ENCODE measurements at places on chromosomes 13 and 19.
A peak's percentile ranks its signal among the peaks of the same experiment; 100 is the strongest.

GRCh38 chr19:43842007-43842406 lies 14.9 kb downstream of the ZNF283 start:
- DNase-seq, result no peak

DNA sequence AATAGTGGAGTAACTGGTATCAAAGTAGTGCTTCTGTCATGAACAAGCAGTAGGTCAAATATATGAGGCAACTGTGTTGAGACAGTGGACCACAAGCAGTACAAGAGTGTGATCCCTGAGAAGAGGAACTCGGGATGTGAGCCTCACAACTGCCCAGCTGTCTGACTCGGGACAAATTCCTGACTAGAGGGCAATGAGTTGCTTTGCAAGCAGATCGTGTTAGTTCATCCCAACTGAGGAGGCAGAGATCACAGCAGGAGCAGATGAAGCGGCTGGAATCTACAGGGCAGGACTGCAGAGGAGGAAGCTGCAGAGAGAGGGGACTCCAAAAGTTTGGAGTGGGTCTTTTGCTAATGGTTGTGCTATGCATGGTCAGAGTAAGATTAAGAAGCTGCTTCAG lies 741.1 kb downstream of the DIAPH3 start:
- no peak for DNase-seq

DNA sequence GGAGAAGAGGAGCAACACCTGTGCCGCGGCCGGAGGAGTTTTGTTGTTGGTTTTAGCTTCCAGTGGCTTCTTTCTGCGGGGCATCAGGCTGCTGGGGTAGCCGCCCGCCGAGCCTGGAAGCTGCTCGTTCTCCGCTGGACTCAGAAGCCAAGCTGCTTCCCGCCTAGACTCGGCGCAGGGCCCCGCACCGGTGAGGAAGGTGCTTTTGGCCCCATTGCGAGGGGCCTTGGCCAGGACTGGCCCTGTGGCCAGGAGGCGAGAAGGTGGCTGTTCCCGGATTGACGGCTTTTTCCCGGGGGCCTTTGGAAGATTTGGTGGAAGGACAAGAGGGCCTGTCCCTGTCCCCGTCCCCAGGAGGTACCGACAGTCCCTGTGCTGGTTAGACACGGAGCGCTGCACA lies 28.8 kb downstream of the CERS1 start:
- DNase-seq, result no peak

DNA sequence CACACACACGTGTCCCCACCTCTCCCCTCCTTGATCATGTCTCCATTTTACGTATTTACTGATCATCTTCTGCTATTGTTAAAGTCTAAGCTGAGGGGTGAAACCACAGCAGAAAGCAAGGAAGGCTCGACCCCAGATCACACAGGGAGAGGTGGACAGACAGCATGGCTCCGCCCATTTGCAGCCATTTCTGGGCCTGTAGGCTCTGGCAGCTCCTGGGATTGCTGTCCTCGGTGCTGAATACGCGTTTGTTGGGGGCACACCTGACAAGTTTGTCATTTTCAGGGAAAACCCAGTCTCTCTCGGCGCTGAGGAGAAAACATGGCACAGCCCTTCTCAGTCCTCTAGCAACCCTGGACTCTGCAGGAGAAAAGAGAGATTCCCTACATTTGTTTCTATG lies 8.0 kb downstream of the TMEM86B start:
- DNase-seq, result no peak

GRCh38 chr13:28754698-28755545 lies 36.2 kb upstream of the SLC46A3 start:
- peak; percentile 47 for DNase-seq

DNA sequence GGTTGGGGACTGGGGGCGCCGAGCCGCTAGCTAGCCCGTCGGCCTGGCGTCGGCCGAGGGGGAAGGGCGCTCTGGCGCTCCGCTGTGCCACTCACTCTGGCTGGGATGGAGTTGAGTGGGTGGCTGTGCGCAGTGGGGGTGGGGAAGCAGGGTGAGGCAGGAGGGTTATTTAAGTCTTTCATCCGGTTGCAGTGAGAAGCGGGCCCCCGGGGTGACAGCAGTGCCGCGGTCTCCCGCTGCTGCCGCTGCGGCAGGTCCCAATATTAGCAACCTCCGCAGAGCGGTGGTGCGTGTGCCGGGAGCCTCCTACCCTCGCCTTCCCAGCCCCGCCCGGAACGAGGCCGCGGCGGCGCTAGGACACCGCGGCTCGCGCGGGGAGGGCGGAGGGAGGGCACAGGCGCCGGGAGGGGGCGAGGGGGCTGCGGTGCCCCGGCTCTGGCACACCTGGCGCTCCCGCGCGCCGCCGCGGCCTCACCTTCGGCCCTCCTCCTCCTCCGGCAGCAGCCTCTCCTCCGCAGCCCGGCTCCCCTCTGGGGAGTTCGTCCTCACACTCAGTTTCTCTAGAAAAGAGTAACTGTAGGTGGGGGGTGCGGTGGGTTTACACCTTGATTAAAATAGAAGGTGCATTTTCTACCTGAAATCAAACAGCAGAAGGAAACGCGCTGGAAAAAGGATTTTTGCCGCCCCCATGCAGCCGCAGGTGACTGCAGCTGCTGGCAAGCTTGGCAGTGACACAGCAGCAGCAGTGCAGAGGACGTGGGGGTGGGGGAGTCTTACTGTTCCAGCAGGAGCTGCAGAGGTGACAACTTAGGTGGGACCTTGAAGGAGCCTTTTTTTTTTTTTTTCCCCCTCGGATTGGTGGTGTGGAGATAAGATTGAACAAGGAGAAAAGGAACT lies 4.5 kb downstream of the FGF9 start:
- peak; percentile 61 for DNase-seq

- no peak for DNase-seq
These were observed 20.1 kb upstream of the RAB20 start for GRCh38 chr13:110581506-110582185.

DNA sequence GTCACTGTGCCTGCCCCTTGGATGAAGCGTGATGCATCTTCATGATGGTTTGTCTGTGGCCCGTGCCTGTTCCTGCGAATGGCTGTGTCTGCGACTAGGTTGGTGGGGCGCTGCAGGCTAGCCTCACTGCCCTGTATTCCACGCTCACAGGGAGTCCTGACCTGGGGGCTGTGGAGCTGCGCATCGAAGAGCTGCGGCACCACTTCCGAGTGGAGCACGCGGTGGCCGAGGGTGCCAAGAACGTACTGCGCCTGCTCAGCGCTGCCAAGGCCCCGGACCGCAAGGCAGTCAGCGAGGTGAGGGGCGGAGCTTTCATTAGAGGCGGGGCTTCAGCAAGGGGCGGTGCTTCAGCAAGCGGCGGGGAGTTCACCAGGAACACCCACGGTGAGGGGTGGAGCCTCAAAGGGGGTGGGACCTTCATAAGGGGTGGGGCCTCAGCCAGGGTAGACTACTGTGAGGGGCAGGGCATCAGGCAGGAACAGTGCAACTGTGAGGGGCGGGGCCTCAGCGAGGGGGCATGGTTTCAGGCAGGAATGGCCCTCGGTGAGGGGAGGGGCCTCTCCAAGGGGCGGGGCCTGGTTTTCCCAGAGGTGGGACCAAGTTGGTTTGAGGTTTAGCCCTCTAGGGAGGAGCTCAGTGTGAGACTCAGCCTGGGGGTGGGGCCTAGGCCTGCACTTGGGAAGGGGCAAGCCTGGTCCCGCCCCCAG lies 17.2 kb downstream of the PKN1 start:
- peak; percentile 39 for DNase-seq

GRCh38 chr13:97344265-97345175 lies 89.4 kb upstream of the RAP2A start:
- peak; percentile 70 for DNase-seq

DNA sequence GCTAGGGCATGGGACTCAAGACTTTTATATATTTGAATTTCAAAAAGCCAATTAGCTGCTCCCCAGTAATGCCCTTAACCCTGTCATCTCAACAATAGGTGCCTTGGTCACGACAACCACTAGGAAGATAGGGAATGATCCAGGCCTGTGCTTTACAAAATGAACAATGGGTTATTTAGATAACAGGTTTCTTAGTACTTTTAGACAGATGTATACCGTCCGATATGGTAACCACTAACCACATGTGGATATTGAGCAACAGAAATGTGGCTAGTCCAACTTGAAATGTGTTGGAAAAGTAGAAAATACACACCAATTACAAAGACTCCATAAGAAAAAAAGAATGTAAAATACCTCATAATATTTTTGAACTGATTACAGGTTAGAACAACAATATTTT lies 201.2 kb downstream of the LHFPL6 start:
- DNase-seq, result no peak

- no peak for DNase-seq
These were observed 11.7 kb upstream of the FAM216B start for GRCh38 chr13:42769650-42770049.

DNA sequence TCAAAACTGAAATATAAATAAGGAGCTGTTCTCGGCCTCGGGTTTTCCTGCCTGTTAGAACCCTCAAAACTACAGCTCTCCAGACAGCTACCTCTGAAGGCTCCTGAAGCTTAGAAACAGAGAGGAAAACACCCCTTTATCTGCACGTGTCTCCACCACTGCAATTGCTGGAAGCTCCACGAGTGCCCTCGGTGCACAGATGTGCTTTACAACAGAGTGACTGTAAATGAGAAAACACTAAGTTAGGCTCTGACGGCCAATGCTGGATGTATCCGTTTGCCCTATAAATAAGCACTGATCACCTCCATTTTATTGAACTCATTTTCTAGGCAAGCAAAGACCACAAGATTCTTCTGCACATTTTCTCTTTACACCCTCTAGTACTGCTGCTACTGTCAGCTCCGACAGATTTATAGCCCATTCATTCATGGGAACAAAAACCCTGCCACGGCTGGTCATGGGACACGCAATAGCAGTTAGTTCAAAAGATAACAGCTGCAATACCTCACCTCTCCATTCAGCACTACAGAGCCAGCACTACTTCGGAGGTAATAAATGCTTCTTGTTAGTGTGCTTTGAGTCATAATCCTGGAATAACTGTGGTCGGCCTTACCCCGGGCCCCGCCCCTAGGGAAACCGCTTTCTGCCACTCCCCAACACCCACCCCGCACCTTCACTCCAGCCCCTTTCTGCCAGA lies 241.1 kb upstream of the ZNF507 start:
- no peak for DNase-seq

GRCh38 chr19:50710094-50710493 lies 9.5 kb downstream of the SHANK1 start:
- DNase-seq, result no peak
